Stimulated activated CD8-positive, alpha-beta memory T cell treated with anti-CD3 and anti-CD28 coated beads, Interleukin-15, amount 100 ng/mL, for 24 hours (primary cell): ENCODE measurements at places on chromosomes 2 and 18.

GRCh38 chr18:7974200-7974874 lies 407.2 kb downstream of the PTPRM start:
- DNase-seq = no peak

DNA sequence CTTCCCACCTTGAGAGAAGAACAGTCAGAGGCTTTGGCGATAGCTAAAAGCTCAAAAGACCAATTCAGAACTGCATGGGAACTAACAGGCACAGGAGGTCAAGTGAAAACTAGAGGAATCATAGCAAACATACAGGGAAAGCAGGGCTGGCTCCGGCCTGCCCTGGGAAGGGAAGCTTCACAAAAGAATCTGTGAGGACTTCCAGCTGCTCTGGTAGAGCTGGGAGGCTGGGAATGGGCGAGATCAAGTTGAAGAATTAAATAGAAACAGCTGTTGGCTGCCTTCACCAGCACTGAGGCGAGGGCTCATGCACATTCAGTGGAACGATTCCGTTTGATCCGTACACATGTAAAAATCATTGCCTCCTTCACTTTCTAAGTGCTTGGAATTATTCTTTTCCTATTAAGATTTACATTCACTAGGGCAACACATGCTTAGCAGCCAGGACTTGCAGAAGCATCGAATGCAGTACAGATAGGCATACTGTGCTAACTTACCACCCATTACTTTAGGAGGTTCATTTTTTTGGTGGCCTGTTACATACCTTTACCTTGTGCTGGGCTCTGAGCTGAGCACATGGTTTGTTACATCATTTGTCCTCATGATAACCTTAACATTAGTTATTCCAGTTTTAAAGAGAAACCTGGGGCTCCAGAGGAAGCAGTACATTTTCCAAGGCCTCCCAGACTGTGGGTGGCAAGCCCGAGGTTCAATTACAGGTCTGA lies 125.4 kb upstream of the RNF152 start:
- no peak for DNase-seq

- DNase-seq = no peak
Measured at GRCh38 chr2:116499389-116499788, 1315.1 kb upstream of the DDX18 start.

DNA sequence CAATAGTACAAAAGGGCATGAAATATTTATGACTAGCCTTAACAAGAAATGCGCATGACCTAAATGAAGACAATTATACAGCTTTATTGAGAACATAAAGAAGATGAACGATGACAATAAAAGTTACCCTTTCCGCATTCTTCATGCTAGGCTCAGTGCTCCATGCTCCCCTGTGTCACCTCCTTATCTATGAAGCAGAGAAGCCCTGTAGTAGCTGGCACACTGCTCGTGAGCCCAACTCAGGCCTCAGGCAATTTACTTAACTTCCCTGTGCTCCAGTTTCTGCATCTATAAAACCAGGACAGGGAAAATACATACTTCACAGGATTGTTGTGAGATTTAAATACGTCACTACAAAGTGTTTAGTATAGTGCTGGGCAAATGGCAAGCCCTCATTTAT lies 34.5 kb upstream of the NABP1 start:
- no peak for DNase-seq

GRCh38 chr2:189940913-189941312 lies 121.6 kb downstream of the MSTN start:
- no peak for DNase-seq

- no peak for DNase-seq
Measured at GRCh38 chr2:20675701-20676352, 8.9 kb downstream of the GDF7 start.

- DNase-seq = no peak
Measured at GRCh38 chr2:10977003-10977402, 65.3 kb downstream of the KCNF1 start.

DNA sequence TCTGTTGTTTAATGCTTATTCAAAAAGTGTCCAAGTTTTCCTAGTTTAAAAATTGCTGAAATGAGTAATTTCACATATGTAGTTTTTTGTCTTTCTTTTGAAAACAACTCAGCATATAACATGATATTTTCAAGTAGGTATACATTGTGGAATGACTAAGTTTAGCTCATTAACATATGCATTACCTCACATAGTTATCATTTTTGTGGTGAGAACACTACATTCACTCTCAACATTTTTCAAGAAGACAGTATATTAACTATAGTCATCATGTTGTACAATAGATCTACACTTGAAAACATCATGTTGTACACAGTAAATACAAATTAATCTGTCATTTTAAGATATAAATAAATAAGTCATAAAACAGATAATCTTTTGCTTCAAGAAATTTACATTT lies 340.0 kb downstream of the CCDC85A start:
- DNase-seq = no peak

- no peak for DNase-seq
Measured at GRCh38 chr2:241067501-241068135, 34.5 kb downstream of the MTERF4 start.
